ENCODE measurements at places on chromosomes 3 and 15.

DNA sequence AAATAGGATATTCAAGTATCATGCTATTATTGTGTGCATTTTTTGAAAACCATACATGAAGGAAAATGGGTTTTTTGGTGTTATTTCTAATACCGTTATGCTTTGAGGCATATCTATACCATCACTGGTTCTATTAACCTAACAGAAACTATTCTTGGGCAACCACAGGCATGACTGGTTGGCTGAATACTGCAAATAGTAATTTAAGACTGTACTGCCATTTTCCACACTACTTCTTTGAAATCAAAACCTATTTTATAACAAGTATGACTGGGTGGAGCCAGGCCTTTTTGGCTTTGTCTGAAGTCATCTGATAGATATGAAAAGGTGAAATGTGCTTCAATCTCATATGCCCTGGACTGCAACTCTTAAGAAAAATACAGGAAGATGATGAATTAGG is 115.1 kb downstream of the ULK4 start:
- no peak for DNase-seq

DNA sequence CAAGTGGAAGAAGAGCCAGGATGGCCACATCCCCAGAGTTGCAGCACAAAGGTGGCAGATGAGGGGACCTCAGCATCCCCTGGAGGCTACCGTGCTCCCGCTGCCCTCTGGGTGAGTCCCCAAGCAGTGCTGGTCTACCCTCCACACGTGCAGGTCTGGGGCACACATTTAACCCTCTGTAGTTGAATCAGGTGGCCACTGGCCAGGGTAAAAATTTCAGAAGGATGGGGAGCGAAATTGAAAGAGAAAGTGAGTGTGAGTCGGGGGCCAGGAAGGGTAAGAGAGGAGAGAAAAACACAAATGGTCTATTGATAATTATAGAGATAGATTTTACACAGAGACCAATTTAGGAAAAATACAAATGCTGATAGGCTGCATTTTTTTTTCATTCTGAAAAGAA is 139.5 kb upstream of the EIF1B start:
- no peak for DNase-seq

- DNase-seq, result no peak
Measured at GRCh38 chr3:36511791-36512486, 131.6 kb downstream of the STAC start.

DNA sequence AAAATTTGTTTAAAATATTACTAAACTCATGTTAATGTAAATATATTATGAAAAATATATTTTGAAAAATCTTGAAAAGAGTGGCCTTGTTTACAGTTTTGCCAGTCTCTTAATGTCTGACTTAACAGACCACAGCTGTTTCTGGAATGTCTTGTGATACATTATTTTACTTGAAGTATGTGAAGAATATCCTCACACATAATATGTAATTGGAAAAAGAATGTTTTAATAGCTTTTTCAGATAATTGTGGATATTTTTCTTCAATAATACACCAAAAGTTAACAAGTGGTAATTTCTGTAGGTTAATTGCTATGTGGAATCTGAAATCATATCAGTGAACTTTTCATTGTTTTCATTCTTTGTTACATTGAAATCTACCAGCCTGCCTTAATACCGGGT is 101.3 kb downstream of the UBE2E2 start:
- DNase-seq, result no peak

- DNase-seq, result peak; percentile 10
Measured at GRCh38 chr3:101940521-101941317, 91.4 kb downstream of the NFKBIZ start.

GRCh38 chr3:65439641-65440284 is 599.0 kb downstream of the MAGI1 start:
- peak; percentile 32 for DNase-seq
